ENCODE measurements at places on chromosomes 6 and 20.
A peak's percentile ranks its signal among the peaks of the same experiment; 100 is the strongest.

DNA sequence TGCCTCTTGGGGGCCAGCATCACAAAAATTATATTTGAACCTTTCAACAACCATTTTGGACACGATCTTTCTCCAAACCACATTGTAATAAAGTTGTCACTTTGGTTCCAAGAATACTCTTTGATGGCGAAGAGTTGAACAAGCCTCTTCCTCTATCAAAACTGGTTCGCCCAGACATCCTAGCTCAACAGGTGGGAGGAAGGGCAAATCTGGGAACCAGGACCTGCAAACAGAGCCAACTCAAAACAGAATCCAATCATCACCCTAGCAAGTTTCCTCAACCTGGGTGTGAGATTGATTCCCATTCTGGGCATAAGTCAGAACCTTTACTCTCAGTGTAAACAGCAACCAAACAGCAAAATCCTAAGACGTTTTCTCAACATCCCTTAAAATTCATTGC is 141.2 kb upstream of the RREB1 start:
- DNase-seq, result no peak

GRCh38 chr6:151290877-151291721 is 51.3 kb downstream of the AKAP12 start:
- DNase-seq, result no peak

DNA sequence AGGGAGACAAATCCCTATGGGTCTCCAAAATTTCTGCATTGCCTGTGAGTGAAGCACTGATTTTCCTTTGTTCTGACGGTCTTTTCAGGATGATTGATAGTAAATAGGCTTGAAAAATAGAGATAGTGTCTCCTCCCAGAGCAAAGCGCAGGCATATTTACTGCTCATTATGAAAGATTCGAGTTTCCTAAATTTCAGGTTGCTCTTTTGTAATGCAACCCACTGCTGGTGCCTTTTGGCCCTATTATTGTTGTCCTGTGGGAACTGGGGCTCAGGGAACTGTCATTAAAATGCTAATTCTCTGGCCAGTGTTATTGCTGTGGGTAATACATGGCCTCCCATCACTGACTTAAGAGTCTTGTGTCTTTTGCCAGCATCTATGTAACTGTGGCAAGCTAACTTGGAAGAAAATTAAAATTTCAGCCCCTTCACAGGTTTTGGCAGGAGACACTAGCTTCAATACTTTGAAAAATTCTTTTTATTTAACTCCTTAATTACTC is 754.1 kb upstream of the MAP3K7 start:
- DNase-seq, result no peak

DNA sequence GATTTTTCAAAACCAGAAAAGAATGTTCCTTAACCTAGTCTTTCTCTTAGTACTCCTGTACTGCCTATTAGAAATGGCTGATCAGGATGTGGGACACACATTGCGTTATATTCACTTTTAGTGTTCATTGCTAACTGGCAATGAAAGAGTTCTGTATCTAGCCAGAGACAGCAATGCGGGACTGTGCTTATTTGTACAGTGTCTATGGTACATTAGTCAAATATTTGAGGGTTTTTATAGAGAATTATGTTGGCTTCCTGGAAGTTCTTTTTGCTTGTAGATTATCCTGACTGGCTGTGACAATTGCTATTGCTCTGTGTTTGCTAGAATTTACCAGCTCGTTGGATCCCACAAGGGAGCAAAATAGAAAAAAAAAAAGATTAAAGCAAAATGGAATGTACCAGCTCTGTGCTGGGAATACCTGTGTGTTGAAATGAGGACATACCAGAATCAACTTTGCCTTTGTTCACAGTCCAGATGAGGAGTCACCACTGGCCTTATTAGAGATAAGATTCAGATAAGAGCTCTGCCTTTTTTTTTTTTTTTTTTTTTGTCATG is 22.4 kb upstream of the IFNGR1 start:
- DNase-seq, result no peak

DNA sequence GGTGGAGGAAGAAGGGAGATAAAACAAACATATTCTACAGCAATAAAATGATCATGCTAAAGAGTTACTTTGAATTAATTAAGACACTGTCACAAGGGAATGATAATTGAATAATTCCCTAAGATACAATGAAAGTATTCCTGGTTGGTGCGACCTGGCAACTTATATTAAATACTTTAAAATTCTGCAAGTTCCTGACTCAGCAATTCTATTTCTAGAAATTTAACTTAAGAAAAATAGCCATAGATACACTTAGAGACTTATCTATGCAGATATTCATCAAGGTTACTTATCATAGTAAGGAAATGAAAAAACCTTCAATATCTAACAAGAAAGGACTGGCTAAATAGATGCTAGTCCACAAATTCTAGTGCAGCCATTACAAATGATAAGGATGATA is 156.0 kb downstream of the BACH2 start:
- DNase-seq, result no peak

GRCh38 chr6:125764121-125764671 is 14.8 kb downstream of the HEY2 start:
- DNase-seq, result no peak

- peak; percentile 46 for DNase-seq
Measured at GRCh38 chr20:46057856-46058598, 29.0 kb downstream of the SLC12A5 start.

GRCh38 chr6:43368259-43369160 is 937 bp downstream of the ZNF318 start:
- DNase-seq, result peak; percentile 25

- no peak for DNase-seq
Measured at GRCh38 chr6:110581679-110582078, 105.3 kb upstream of the SLC22A16 start.

- DNase-seq, result no peak
Measured at GRCh38 chr6:118558464-118559217, 10.5 kb downstream of the PLN start.

- DNase-seq, result no peak
Measured at GRCh38 chr6:76681781-76682180, 609.3 kb upstream of the IMPG1 start.

GRCh38 chr6:160106701-160107100 is 14.9 kb upstream of the SLC22A1 start:
- DNase-seq, result no peak

DNA sequence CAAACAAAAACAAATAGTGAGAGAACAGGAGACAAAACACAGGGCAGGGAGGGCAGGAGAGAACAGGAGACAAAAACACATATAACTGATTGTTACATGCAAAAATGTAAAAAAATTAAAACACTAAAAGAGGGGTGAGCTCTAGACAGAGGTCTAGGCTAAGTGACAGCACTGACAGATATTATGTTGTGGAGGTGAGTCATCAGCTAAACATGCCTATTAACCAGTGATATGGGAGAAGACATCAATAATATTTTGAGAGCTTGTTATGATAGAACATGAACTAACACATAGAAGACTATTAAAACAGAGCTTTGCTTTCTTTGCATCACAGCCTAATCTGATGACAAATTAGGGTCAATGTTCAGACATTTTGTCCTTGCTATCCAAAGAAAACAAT is 972.7 kb downstream of the PRIM2 start:
- no peak for DNase-seq

DNA sequence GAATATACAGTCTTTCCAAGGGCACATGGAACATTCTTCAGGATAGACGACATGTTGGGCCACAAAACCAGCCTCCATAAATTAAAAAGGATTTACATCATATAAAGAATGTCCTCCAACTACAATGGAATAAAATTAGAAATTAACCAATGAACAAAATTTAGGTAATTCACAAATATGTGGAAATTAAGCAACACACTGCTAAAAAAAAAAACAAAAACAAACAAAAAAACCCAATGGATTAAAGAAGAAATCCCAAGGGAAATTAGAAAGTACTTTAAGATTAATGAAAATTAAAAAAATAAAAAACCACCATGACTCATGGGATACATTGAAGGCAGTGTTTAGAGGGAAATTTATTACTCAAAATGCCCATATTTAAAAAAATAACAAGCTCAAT is 21.4 kb upstream of the NT5E start:
- DNase-seq, result no peak

GRCh38 chr6:128112494-128112893 is 211.6 kb upstream of the THEMIS start:
- DNase-seq, result peak; percentile 4

DNA sequence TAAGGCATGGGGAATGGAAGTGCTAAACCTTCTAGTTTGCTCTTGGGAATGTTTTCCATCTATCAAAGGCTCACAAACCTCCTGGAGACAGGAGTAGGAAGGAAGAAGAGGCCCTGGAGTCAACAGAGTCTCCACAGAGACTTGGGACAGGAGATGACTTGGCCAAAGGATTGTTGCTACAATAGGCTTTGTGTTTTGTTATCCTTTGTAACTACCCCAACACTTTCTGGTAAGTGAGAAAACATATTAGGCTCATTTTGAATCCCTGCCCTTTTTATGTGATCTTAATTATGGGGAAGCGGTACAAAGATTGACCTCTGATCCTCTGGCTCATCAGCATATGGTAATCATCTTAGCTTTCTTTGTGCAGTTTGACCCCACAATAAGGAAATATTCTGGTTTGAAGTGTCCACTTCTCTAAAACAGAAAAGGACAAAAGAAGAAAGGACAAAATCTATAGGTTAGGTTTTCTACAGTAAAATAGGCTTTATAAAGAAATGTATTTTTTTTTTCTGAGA is 24.1 kb upstream of the GTF3C6 start:
- DNase-seq, result no peak

DNA sequence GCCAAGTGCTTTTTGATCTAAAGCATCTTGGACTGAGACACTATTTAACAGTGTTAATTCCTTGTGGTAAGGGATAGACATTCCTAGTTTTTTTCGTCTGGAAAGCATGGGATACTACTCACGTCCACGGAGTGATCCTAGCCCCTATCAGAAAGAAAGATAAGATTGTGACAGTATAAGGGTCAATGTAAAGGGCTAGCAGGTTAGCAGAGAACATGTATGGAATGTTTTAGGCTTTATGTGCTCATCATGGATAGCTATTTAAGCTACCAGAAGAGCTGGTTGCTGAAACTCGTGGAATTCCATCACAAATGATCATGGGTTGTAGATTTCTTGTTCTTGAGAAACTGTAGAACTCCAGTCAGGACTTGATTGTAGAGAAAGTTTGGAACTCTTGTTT is 32.1 kb downstream of the CYB5R4 start:
- DNase-seq, result no peak

DNA sequence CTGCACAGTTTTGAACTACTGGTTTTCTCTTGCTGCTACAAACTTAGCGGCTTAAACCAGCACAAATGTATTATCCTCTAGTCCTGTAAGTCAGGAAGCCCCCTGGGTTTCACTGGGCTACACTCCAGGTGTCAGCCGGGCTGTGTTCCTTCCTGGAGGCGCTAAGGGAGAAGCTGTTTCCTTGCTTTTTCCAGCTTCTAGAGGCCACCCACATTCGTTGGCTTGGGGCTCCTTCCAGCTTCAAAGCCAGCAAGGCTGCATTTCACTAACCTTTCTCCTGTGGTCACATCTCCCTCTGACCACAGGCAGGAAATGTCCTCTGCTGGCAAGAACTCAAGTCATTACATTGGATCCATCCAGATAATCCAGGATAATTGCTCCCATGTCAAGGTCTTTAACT is 350.6 kb upstream of the PLCB4 start:
- DNase-seq, result no peak

DNA sequence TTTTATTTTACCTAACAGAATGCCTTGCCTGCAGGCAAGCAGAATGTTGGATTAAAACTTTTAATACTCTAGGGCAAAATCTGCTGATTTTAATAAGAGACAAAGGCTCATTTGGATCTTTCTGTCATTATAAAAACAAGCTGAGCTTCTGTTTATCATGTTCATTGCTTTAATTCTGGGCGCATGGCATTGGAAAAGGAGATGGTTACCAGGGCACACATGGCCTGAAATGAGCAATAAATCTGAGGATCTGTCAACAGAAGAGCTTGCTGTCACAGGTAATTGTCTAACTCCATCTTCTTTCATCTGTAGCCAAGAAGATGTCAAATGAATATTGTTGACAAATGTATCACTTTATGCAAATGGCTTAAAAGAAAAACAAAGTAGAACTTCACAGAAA is 439.6 kb downstream of the DOK5 start:
- DNase-seq, result no peak

- DNase-seq, result no peak
Measured at GRCh38 chr20:9227896-9228615, 159.2 kb downstream of the PLCB4 start.

- no peak for DNase-seq
Measured at GRCh38 chr6:9461188-9461587, 953.7 kb downstream of the TFAP2A start.

DNA sequence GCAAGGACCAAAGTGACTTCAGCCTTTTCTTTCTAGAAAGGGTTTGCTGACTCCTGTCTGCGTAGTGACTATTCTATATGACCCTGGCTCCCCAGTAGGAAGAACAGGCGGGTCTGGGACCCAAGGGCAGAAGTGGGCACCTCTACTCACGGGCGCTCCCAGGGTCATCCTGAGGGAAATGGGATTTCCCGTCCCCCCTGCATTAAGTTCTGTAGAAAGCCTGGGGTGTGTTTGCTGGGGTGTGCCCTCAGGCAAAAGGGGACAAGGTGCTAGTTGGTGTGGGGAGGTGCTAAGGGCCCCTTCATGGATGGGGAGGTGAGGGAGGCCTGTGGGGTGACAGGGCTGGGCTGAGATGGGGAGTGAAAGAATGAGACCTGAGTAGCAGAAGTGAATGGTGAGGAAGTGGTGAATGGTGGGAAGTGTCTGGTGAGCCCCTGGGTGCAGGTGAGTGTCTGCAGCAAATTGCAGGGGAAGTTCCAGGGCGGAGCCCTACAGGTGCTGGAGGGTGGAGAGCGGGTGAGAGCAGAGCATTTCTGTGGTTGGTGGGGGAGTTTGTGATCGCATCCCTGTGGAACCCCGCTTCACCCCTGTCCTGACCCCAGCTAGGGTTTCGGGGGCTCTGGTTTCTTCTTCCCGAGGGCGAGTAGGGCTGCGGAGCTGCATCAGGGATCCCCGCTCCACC is 21.1 kb downstream of the RAET1L start:
- DNase-seq, result peak; percentile 56

Measured in GM20000 (cell line).